A549 treated with Mapracorat at 1 μM for 4 hours (cell line): ENCODE measurements at places on chromosomes 11 and 22. TPM values are rescaled to one million over a fixed set of nuclear protein-coding genes. Genes with fewer than 3 reads are reported as not detected.

OR52I2 gene
- not detected in 5 replicates for total RNA-seq

FGF3 gene
- total RNA-seq: not detected in 5 replicates

CALCA gene
- 0.12 TPM in 1 of 5 replicates, not detected in the others for total RNA-seq

APOBEC3G gene
- total RNA-seq: not detected in 5 replicates

SHANK2 gene
- 5.5 to 8.8 TPM (median 6.9 TPM) in 5 replicates for total RNA-seq

YAP1 gene
- 52.9 to 73.3 TPM (median 62.2 TPM) in 5 replicates for total RNA-seq

KCNJ1 gene
- 0.06 TPM in 1 of 5 replicates, not detected in the others for total RNA-seq

CWF19L2 gene
- total RNA-seq: 3.3 to 3.9 TPM (median 3.7 TPM) in 5 replicates

ZNF280A gene
- total RNA-seq: 2.7 to 4.4 TPM (median 3.4 TPM) in 5 replicates

OR4D5 gene
- total RNA-seq: not detected in 5 replicates

TSSK2 gene
- not detected in 5 replicates for total RNA-seq

SLCO2B1 gene
- total RNA-seq: 2.9 to 3.9 TPM (median 3.5 TPM) in 5 replicates

HOATZ gene
- total RNA-seq: not detected in 5 replicates

NLRP14 gene
- not detected in 5 replicates for total RNA-seq

THY1 gene
- 11.8 to 18.8 TPM (median 14.0 TPM) in 5 replicates for total RNA-seq

OR51M1 gene
- not detected in 5 replicates for total RNA-seq

CCND1 gene
- 156 to 249 TPM (median 201 TPM) in 5 replicates for total RNA-seq

B3GAT1 gene
- total RNA-seq: not detected in 5 replicates

KCTD14 gene
- 1.4 to 2.1 TPM (median 1.6 TPM) in 5 replicates for total RNA-seq

NCR3LG1 gene
- 1.8 to 3.0 TPM (median 2.3 TPM) in 5 replicates for total RNA-seq

P2RX6 gene
- 0.34 to 0.84 TPM (median 0.56 TPM) in 5 replicates for total RNA-seq

CYTH4 gene
- 0.38 to 0.73 TPM (median 0.56 TPM) in 5 replicates for total RNA-seq

GP1BB gene
- total RNA-seq: 0.19 to 1.9 TPM (median 1.5 TPM) in 5 replicates

BTBD10 gene
- total RNA-seq: 37.6 to 51.1 TPM (median 42.8 TPM) in 5 replicates

MMP12 gene
- 0.07 to 0.11 TPM (median 0.10 TPM) in 4 of 5 replicates, not detected in the other for total RNA-seq

OR1S2 gene
- total RNA-seq: not detected in 5 replicates

SCGB1D2 gene
- 0.48 TPM in 1 of 5 replicates, not detected in the others for total RNA-seq

RRAS2 gene
- total RNA-seq: 52.8 to 62.8 TPM (median 60.1 TPM) in 5 replicates

SYT13 gene
- 5.8 to 6.6 TPM (median 5.9 TPM) in 5 replicates for total RNA-seq

RBMXL2 gene
- not detected in 5 replicates for total RNA-seq

DAGLA gene
- total RNA-seq: 3.8 to 7.1 TPM (median 6.5 TPM) in 5 replicates

CD248 gene
- not detected in 5 replicates for total RNA-seq

TPP1 gene
- total RNA-seq: 40.1 to 48.0 TPM (median 45.5 TPM) in 5 replicates

OVOL1 gene
- 0.07 to 0.08 TPM in 2 of 5 replicates, not detected in the others for total RNA-seq

MS4A1 gene
- not detected in 5 replicates for total RNA-seq

ABCC8 gene
- 5.7 to 9.5 TPM (median 7.6 TPM) in 5 replicates for total RNA-seq

PTPN5 gene
- total RNA-seq: 0.05 TPM in 1 of 5 replicates, not detected in the others

AQP11 gene
- total RNA-seq: 0.94 to 1.7 TPM (median 1.6 TPM) in 5 replicates

OR4A15 gene
- total RNA-seq: not detected in 5 replicates

GPHA2 gene
- total RNA-seq: not detected in 5 replicates

DUSP8 gene
- total RNA-seq: 1.4 to 2.2 TPM (median 1.8 TPM) in 5 replicates

ZNF70 gene
- 0.83 to 1.1 TPM (median 1.00 TPM) in 5 replicates for total RNA-seq

C22orf42 gene
- not detected in 5 replicates for total RNA-seq

MUC5AC gene
- total RNA-seq: 1.1 to 2.7 TPM (median 1.8 TPM) in 5 replicates

FAT3 gene
- total RNA-seq: 0.19 to 0.62 TPM (median 0.26 TPM) in 5 replicates

TMEM151A gene
- 1.9 to 4.0 TPM (median 3.6 TPM) in 5 replicates for total RNA-seq

VPREB3 gene
- total RNA-seq: 0.34 to 1.3 TPM (median 0.73 TPM) in 4 of 5 replicates, not detected in the other

TRIM49D1 gene
- total RNA-seq: 0.09 to 0.24 TPM (median 0.16 TPM) in 4 of 5 replicates, not detected in the other

MLC1 gene
- not detected in 5 replicates for total RNA-seq

TENM4 gene
- total RNA-seq: 0.02 to 0.45 TPM (median 0.17 TPM) in 5 replicates

VSIG2 gene
- total RNA-seq: not detected in 5 replicates
